ENCODE measurements at places on chromosomes 2 and 18.

DNA sequence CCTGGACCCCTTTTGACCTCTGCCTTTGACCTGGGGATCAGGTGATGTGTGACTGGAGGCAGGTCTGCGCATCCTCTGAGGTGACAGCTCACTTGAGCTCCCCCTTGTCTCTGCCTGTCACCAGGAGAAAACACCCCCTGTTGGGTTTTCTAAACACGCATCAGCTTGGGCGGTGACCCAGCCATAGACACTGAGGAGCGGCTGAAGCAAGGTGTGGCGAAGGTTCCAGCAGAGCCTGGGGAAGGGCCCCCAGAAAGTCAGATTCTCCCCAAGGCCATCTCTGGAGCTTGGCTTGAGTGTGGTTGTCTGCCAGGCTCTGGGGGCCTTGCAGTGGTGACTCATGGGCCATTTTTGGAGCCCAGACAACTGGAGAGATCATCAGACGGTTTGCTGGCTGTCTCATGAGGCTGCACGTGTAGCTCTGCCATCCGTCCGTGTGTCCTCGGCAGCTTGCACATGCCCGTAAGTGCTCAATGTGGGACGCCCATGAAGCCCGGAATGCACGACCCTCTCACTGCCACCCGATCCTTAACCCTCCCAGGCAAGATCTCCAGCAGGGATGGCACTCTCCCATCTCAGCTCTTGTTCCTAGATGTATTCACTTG is 29.4 kb downstream of the SIX3 start:
- DNase-seq: no peak

- peak; percentile 20 for DNase-seq
Measured at GRCh38 chr18:34976899-34977837, 64.0 kb upstream of the MAPRE2 start.

- DNase-seq: no peak
Measured at GRCh38 chr18:3891245-3891644, 441.3 kb downstream of the TGIF1 start.

DNA sequence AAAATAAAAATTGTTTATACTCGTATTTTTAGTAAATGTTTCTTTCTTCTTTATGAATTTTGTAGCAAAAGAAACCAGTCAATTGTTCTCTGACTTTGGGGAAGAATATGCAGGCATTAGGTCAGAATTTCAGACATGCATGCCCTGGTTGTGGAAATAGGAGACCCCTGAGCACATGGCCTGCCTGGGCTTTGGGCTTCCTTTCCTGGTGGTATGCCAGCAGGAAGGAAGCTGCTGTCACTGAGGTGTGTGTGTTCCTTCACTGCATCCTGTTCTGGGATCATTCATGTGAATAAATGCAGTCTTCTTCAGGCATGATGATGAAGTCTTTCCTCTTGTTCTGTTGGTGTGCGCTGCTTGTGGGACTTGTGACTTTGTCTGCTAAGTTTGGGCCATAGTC is 920.2 kb upstream of the VRK2 start:
- DNase-seq: no peak

- DNase-seq: peak; percentile 77
Measured at GRCh38 chr2:170409164-170409535, 231.2 kb downstream of the MYO3B start.

GRCh38 chr2:134153294-134153880 is 100.5 kb upstream of the MGAT5 start:
- no peak for DNase-seq

GRCh38 chr2:30511122-30512083 is 64.4 kb downstream of the LCLAT1 start:
- peak; percentile 27 for DNase-seq

DNA sequence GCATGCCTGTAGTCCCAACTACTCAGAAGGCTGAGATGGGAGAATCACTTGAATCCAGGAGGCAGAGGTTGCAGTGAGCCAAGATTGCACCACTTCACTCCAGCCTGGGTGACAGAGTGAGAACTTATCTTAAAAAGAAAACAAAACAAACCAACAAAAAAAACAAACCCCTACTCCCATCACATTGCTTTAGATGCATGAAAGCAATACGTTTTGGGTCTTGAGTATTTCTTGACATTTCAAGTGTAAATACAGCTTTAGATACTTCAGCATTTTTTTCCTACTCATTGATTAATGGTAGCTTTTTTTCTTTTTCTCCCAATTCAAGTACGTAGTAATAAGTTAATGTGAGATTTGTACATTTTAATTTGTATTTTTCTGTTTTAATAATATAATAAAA is 20.3 kb downstream of the RASGRP3 start:
- no peak for DNase-seq

GRCh38 chr2:73575261-73575660 is 67.0 kb downstream of the NAT8 start:
- no peak for DNase-seq

DNA sequence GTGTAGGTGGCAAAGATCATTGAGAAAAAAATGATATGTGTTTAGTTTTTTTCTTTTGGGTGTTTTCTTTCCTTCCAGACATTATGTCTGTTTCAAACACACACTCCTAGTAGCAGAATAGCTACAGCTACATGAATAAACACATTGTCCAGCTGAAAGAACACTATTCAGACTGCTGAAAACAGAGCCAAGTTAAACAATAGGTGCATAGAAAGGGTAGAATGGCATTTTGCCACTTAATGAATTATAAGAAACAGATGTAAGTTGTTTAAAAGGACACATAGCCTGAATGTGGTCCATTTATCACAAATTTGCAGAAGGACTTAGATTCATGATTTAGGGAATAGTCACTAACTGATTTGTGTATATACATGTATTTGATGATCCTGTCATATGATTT is 20.1 kb downstream of the CTLA4 start:
- DNase-seq: peak; percentile 28

DNA sequence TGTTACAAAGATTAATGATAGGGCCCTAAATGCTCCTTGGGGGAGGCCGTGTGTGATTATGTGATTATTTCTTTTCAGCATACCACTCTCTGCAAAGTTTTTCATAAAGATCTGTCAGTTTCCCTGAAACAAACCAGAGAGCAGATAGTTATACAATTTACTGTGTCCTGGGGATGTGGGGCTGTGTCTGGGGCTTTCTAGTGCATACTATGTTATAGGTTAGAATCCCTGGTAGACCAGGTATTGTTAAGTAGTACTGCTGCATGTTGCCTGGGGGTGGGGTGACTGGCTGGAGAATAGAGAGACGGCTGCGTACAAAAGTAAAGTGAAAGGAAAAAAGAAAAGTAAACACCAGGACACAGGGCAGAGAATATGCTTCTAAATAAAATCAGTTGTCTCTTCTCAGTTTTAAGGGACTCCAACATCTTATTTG is 3.3 kb upstream of the CCBE1 start:
- no peak for DNase-seq

GRCh38 chr2:54947136-54947535 is 103.1 kb downstream of the RTN4 start:
- no peak for DNase-seq

DNA sequence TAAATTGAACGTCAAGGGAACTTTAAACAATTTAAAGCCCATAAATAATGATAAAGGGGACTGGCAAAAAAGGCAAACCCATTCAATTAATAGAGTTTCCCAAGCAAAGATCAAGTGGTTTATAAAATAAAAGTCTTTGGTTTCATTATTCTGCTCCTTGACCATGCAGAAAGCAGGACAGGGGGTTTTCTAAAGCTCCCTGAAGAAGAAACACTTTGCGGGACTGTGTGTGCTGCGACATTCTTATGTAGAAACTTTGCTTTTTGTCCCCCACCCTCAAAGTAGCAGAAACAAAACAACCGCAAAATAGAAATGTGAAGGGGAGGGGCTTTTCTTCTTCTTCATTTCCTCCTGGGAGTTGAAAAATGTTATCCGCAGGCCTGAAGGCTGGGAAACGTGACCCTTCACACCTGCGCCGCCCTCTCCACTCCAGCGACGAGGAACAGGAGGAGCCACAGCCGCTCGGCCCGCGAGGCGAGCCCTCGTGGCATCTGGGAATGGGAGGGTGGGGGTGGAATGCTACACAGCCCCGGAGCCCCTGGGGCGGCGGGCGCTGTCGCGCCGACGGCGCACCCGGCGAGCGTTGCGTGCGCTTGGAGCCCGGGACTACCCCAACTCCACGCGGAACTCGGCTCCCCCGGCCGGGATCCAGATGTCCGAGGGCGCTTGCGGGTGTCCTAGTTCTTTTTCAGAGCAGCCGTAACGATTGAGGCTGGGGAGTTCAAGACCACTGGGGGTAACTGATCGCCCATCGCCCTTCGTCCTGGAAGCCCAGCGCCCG is 4.3 kb upstream of the GBX2 start:
- no peak for DNase-seq

GRCh38 chr2:168679081-168679480 is 123.4 kb upstream of the NOSTRIN start:
- no peak for DNase-seq

GRCh38 chr2:215619022-215619958 is 183.4 kb upstream of the FN1 start:
- peak; percentile 88 for DNase-seq

DNA sequence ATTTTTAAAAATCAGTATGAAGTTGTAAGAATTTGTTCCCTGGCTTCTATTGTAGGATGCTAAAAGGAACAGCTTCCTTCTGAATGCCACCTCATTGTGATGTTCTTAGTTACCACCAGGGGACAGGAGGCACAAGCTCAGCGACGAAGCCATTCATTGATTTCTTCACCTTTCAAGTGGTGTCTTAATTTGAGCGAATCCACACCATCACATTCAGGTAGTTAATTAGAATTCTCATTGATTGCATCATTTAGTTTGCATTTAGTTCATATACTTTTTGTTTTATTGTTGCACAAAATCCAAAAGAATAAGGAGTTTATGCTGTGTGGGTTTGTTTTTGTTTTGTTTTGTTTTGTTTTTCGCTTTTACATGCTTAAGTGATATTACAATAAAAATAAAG is 23.1 kb downstream of the CYP27C1 start:
- no peak for DNase-seq

GRCh38 chr2:64017811-64018700 is 1.2 kb downstream of the VPS54 start:
- peak; percentile 47 for DNase-seq
